Activated T-helper 2 cell treated with anti-CD3 and anti-CD28 coated beads, Interferon-gamma antibody, Interleukin-2, Interleukin-4, amounts not matched to agents 10 μg/mL and 5 μg/mL and 100 μg/mL, durations not matched to agents 14 hours and 24 hours and 36 hours (primary cell): ENCODE measurements at places on chromosomes 16 and 17.

- no peak for DNase-seq
These were observed 13.5 kb upstream of the PRKAR1A start for GRCh38 chr17:68498479-68499326.

DNA sequence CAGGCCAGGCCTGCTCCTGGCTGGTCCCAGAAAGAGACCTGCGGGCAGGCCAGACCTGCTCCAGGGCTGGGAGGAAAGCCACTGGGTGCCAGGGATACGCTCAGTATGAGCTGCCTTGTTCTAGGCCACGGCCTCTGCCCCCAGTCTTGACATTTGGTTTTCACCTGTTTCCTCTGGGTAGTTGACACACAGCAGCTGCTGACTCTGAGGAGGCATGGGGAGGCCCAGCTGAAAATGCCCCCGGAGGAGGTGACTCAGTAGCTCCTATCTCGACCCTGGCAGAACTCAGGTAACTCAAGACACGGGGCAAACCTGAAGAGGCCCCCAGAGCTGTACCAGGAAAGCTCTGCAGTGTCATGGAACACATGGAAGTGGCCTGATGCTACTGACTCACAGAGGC is 13.9 kb upstream of the ADGRG1 start:
- DNase-seq: no peak

DNA sequence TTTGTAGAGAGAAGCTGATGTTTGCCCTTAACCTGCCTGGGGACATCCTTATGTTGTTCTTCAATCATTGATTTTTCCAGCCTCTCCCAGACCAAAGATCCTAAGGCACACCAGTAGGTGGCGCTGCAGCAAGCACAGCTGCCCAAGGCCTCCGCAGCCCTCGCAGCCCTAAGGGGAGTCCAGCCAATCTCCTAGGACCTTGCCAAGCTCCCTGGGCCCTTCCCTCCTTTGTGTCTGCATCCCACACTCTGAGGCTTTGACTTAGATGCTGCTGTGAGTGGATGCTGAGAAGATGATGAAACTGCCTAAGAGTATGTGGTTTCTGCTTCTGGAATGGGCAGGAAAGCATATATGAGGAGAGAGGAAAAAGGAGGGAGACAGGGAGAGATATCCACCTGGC is 47.1 kb downstream of the SPACA3 start:
- DNase-seq: peak; percentile 15

GRCh38 chr16:73713251-73713650 is 583.4 kb upstream of the PSMD7 start:
- no peak for DNase-seq

GRCh38 chr17:58377093-58377601 is 25.1 kb upstream of the SUPT4H1 start:
- no peak for DNase-seq

GRCh38 chr16:82796047-82796446 is 169.3 kb downstream of the CDH13 start:
- DNase-seq: no peak

- no peak for DNase-seq
These were observed 1.5 kb downstream of the GSDMB start for GRCh38 chr17:39916918-39917317.

- peak; percentile 71 for DNase-seq
These were observed 25.5 kb downstream of the COPZ2 start for GRCh38 chr17:48012151-48012520.

DNA sequence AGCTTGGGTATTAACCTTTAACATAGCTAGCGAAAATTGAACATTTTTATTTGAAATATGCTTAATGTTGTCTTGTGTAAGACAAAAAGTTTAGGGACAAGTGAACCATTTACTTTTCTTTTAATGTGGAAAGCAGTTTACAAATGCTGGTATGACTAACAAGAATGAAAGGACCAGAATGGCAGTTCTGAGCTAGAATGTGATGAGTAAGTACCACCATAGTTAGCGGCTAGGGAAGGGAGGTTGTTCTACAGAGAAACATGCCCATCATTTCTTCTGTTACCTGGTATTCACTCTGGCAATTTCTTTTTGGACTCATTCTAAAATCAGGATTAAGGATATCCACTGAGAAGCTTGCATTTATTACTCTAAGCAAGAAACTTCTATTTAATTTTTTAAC is 121.1 kb downstream of the WWOX start:
- no peak for DNase-seq

GRCh38 chr17:48725288-48726064 is 2.5 kb downstream of the PRAC2 start:
- DNase-seq: no peak

GRCh38 chr16:17070882-17071592 is 399.7 kb downstream of the XYLT1 start:
- DNase-seq: peak; percentile 41

DNA sequence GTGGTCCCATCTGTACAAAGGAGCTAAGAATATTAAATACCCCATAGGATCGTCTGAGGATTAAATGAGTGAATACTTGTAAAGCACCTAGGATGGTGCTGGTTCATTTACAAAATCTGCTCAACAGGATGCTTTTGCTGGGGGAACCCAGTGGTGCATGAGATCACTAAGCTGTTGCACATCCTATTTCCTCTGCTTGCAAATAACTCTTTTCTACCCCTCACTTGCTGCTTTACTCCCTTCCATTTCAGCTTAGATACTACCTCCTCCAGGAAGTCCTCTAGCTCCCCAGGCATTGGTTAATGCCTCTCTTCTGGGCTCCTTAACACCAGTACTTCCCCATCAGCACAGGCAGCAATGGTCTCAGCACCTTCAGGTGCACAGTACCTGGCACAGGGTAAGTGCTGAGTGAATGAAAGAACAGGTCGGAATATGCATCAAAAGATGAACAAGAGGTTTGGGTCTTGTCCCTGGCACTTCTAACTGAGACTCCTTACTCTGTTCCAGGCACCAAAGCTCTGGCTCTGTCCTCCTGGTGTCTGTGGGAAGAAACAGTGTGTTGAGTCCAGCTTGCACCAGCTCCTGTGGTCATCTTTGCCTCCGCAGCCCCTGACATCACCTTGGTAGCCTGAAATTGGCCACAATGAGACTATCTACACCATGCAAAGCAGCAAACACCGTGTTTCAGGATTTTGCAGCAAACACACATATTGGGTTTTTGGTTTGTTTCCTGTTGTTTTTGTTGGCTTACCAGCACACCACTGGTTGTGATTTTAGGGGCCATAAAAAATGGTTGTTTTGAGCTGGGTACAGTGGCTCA is 24.1 kb upstream of the IL21R start:
- no peak for DNase-seq

DNA sequence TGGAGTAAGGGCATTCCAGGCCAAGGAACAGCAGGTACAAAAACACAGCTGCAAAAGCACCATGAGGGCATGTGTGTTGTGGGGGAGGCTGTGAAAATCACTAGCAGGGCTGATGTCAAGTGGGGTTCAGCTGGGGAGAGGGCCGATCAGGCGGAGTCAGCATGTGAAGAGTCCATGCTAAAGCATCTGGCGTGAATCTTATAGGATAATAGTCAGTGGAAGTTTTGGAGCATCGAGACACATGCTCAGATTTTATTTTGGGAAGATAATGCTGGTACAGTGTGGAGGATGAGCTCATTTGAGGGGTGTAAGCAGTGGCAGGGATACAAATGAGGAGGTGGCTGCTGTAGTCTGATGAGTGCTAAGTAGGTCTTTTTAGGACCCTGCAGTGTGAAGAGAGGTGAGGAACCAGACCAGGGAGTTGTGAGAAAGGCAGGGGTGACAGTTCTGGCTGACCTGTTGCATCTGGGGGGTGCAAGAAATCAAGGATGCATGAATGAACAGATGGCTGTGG is 30.3 kb downstream of the MMD start:
- DNase-seq: no peak

DNA sequence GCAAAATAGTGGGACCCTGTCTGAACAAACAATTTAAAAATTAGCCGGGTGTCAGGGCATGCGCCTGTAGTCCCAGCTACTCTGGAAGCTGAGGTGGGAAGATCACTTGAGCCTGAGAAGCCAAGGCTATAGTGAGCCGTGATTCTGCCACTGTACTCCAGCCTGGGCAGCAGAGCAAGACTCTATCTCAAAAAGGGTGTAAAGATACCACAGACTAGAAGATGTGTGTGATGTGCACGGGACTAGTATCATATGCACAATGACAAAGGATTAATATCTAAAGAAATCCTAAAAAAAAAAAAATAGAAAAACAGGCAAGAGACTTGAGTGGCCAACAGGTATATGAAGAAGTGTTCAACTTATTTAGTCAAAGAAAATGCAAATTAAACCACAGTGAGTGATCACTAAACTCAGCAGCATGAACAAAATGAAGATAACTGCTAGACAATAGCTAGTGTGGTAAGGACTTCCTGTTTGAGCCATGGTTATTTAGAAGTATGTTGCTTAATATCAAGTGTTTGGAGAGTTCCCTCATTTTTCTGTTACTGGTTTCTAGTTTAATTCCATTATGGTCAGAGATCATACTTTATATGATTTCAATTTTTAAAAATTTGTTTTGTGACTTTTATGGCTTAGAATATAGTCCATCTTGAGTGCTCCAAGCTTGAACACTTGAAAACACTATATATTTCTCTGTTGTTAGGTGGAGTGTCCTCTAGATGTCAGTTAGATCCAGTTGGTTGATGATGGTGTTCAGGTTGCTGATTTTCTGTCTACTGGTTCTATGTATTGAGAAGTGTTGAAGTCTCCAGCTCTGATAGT is 14.7 kb upstream of the SLX4 start:
- no peak for DNase-seq

- no peak for DNase-seq
These were observed 76.1 kb upstream of the SDK2 start for GRCh38 chr17:73720187-73720834.

DNA sequence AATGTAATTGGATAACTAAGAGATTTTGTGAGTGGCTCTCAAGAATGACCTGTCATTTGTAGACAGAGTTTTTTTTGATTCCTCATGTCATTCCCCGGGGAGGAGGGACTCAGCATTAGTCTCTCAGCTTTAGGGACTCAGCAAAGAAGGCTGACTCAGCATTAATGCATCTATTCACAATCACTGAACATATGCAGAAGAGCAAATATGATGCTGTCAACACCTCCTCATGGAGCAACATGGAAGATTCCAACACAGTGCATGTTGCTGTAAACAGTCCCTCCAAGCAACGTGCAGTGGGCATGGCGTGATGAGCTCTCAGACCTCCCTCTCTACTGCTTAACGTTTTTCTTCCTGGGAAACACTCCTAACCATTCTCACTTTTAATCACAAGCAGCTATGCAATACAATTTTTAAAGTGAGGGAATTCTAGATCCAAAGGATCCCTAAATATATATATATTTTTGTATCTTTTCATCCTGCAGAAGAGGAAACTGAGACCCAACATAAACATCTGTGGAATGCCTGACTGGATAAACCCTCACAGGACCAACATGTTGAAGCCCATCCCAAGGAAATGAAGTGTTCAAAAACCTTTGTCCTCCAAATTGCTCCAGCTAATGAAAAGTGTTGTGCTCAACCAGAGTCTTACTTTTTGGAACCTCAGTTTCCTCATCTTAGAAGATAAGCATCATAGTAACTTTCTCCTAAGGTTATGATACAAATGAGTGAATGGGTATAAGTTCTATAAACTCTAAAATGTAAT is 38.9 kb downstream of the TMEM100 start:
- no peak for DNase-seq

DNA sequence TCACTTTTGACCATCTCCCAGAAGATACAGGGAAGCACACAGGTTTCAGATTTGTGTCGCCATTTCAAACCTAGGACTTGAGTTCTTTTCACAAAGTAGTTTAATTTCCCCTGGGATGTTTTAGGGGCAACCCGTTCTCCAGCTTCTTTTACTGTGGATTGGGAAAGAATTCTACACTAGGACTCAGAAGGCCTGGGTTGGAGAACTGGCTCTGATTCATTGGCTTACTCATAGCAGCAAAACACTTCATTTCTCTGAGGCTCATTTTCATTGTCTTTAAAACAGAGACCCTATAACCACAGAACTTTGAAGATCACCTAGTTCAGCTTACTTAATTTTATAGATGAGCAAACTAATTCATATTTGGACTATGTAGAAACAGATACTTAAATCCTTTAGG is 175.9 kb upstream of the SALL1 start:
- no peak for DNase-seq

- no peak for DNase-seq
These were observed 17.4 kb downstream of the DRC7 start for GRCh38 chr16:57711993-57712392.

DNA sequence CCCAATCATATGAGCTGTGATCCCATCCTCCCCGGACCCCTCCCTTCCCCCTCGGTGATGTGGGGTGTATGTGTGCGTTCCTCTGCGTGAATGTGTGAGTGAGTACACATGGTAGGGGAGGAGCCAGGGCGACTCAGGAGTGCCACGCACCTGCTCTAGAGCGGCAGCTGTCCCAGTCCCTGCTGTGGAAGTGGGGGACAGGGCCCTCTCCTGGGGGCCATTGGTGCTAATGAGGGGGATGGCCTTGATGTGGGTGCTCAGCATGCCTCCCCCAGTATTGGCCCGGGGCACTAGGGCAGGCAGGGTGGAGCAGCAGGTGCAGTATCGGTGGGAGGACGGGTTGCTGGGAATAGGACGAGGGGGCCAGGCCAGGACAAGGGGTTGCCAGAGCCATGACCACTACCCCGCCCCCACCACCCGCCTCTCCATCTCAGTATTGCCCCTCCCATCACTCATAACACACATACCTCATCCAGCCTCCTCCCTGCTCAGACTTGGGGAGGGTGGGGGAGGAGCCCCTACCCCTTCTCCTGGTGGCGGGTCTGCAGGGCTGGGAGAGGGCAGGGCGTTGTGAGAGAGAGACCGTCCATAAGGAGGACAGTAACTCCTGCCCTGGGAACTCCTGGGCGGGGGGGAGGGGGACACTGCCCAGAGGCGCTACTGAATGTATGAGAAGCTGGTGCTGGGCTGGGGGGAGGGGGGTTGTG is 8.5 kb downstream of the NR1D1 start:
- DNase-seq: no peak

- DNase-seq: no peak
These were observed 1.0 kb upstream of the KRTAP4-2 start for GRCh38 chr17:41178843-41179616.

GRCh38 chr16:30429678-30430427 is at the start of gene DCTPP1:
Gene DCTPP1, minus strand, starts transcription at chr16:30430030. Its CDS starts 50 bp downstream, at chr16:30429980.
- peak; percentile 96 for DNase-seq

DNA sequence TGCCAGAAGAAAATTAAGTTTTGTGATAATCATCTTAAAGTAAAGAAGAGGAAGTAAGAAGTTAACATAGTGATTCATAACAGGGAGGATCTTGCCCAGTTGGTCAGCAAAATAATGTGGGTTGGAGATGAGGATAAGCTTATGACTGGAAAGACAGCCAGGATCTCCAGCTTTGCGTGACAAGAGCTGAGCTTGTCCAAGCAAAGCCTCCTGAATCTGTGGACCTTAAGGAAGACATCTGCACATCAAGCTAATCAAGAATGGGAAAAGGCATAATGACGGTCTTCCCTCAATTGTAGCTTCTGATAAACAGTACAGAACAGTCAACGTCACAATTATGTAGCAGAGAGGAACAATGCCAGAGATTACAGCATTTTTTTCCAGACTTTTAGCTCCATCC is 744.7 kb upstream of the GOT2 start:
- no peak for DNase-seq

DNA sequence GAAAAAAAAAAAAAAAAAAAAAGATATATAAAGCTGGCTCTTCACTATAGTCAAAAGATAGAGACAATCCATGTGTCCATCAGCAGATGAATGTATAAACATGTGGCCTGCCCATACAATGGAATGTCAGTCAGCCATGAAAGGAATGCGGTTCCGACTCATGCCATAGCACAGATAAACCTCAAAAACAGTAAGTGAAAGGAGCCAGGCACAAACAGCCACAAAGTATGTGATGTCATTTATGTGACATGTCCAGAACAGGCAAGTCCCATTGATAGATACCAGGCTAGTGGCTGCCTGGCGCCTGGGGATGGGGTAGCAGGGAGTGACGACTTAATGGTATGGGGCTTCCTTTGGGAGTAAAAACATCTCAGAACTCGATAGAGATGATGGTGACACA is 155.7 kb downstream of the CMIP start:
- DNase-seq: no peak
